ENCODE measurements at places on chromosomes 12 and 14. TPM values are rescaled to one million over a fixed set of nuclear protein-coding genes. Genes with fewer than 3 reads are reported as not detected.

The TAS2R9 gene
- total RNA-seq = not detected

The SAMD15 gene
- 3.1 TPM for total RNA-seq

The TBX5 gene
- total RNA-seq = 1.3 TPM

The MUCL1 gene
- not detected for total RNA-seq

The TAS2R7 gene
- not detected for total RNA-seq

The CLEC14A gene
- 3.6 TPM for total RNA-seq

The BBS10 gene
- total RNA-seq = 13.9 TPM

The RPGRIP1 gene
- not detected for total RNA-seq

The NANOG gene
- total RNA-seq = not detected

The HCAR2 gene
- total RNA-seq = not detected

The ISM2 gene
- total RNA-seq = 0.14 TPM

The GUCY2C gene
- not detected for total RNA-seq

The IL22 gene
- total RNA-seq = not detected

The RDH16 gene
- 0.14 TPM for total RNA-seq

The PDE3A gene
- 8.9 TPM for total RNA-seq
